ENCODE measurements at places on chromosomes 6 and 20.
A peak's percentile ranks its signal among the peaks of the same experiment; 100 is the strongest.

- DNase-seq, result no peak
These were observed 23.7 kb downstream of the PEX7 start for GRCh38 chr6:136846046-136846445.

- DNase-seq, result no peak
These were observed 16.7 kb downstream of the RAD21L1 start for GRCh38 chr20:1242530-1242929.

DNA sequence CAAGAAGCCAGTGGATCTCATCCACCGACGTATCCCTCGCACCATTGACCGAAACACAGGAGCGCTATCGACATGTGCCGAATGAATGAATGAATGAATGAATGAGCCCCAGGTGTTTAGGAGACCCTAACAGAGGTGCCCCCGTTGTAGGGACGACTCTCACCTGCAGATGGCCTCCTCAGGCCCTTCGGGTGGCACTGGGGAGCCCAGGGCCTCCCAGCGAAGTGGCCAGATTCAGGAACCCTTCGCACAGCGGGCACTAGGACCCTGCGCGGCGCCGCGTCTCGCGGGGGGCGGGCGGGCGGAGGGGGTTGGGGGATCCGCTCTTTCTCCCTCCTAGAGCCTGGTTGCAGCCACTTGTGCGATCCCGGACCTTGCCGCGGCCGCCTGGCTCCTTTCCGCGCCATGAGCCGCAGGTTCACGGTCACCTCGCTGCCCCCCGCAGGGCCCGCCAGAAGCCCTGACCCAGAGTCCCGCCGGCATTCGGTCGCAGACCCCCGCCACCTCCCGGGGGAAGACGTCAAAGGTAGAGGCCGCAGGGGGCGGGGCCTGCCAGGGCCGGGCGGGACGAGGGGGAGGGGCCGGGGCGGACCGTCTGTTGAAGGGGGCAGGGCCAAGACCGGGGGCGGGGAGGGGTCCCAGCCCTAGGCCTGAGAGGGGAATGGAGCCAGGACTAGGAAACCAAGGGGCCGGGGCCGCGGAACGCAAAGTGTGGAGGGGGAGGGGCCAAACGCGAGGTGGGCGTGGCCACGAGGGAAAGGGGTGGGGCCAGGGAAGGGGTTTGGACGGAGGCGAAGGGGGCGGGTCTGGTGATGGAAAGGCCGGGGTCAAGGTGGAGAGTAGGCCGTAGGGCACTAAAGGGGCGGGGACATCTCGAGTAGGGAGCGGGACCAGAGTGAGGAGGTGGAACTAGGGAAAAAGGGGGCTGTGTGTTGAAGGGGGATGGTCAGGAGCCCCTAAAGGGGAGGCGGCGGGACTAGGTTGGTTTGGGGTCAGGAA is 7.4 kb upstream of the SLC12A5 start:
- DNase-seq, result peak; percentile 36

- DNase-seq, result no peak
These were observed 5.7 kb downstream of the MAFB start for GRCh38 chr20:40683221-40683893.

DNA sequence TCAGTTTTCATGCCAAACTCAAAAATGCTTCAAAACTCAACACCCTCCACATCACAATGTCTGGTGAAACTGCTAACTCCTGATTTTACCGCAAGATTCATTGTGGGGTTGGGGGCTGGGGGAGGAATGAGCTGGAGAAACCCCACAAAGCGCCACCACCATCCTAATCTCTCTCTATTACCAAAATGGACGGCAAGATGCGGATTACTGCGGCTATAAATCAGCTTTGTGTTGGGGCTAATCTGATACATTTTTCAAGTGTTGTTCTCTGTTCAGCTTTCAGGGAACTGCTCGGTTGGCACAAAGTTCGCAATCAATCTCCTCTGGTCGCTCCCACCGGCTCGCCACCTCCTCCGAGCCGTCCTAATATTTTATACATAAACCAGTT is 83.7 kb downstream of the TMEM242 start:
- DNase-seq, result no peak

GRCh38 chr6:121544691-121545090 is 109.2 kb downstream of the GJA1 start:
- no peak for DNase-seq

GRCh38 chr6:116390581-116390980 is 19.8 kb downstream of the DSE start:
- DNase-seq, result no peak

- no peak for DNase-seq
These were observed 45.7 kb upstream of the NEDD9 start for GRCh38 chr6:11278207-11278559.

Measured in T-cell (primary cell).